ENCODE measurements at places on chromosomes 7 and 10.

- DNase-seq = no peak
These were observed 67.8 kb downstream of the RAMP3 start for GRCh38 chr7:45225311-45225947.

- DNase-seq = no peak
These were observed 478.6 kb downstream of the PLXNA4 start for GRCh38 chr7:132097550-132098134.

DNA sequence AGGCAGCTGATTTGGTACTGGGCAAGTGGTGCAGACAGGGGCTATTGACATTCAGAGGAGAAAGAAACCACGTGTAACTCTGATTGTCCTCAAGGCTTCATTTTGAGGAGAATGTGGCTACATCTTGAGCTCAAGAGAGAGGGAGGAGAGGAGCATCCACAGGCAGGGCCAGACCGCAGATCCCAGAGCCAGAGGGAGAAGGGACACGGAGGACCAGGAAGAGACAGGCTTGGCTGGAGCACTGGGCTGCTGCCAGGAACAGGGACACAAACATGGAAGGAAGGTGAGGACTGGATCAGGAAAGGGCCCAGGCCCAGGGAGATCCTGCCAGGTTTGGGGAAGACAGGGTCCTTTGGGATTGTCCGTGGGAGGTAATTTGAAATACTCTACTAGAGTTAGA lies 158.3 kb downstream of the GPAM start:
- DNase-seq = no peak

- DNase-seq = no peak
These were observed 150.0 kb downstream of the ZMYND11 start for GRCh38 chr10:285216-285615.

DNA sequence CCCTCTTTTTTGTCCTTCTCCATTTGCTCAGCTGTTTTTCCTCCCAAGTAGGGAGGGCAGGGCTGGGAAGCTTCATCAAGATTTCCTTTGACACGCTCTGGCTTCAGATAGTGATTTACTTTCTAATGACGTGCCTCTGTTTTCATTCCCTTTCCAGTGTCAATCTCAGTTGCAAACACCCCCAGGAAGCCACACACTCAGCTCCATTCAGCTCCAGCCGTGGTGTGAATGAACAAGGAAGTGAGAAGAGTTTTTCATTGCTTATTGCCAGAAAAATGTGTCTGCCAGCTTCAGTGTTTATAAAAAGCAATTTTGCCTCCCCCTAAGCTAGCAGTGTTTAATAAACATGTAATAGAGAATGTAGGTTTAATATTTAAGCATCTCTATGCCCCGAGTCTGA lies 108.7 kb upstream of the DPP6 start:
- no peak for DNase-seq

- no peak for DNase-seq
These were observed 8.2 kb downstream of the CNNM1 start for GRCh38 chr10:99337311-99337811.

DNA sequence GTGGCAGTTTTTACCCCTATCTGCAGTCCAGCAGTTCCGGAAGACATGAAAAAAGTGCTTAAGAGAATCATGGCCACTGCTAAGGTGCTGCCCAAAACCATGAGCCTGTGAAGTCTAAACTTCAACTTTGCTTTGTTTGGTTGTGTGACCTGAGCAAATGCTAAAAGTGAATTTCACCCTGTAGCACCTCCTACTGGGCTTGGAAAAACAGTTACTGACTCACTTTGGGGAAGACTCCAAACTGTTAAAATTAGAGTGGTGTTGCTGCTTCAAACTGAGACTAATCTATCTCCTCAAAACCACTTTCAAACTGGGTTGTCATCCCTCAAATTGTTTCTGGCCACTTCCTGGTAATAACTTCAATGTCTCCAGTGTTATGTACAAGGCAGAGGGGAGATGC lies 21.3 kb downstream of the MKX start:
- no peak for DNase-seq

DNA sequence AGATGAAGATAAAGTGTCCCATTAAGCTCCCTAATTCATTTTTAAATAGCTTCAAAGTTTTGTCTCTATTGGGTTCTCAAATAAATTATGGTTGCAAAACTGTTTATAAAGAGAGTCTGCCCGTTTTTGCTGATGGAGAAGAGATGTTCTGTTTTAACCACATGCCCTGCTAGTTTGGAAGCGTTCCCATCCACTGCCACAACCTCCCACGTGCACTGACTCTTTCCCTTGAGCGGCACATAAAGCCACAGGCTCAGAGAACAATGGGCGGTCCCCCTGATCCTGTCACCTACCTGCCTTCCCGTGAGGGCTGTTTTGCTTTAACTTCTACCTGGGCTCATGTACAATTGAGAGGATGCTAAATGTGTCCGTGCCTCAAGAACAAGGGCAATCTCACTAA lies 65.5 kb downstream of the CPVL start:
- no peak for DNase-seq

GRCh38 chr10:94361171-94361794 lies 1.5 kb downstream of the NOC3L start:
- DNase-seq = peak; percentile 31

DNA sequence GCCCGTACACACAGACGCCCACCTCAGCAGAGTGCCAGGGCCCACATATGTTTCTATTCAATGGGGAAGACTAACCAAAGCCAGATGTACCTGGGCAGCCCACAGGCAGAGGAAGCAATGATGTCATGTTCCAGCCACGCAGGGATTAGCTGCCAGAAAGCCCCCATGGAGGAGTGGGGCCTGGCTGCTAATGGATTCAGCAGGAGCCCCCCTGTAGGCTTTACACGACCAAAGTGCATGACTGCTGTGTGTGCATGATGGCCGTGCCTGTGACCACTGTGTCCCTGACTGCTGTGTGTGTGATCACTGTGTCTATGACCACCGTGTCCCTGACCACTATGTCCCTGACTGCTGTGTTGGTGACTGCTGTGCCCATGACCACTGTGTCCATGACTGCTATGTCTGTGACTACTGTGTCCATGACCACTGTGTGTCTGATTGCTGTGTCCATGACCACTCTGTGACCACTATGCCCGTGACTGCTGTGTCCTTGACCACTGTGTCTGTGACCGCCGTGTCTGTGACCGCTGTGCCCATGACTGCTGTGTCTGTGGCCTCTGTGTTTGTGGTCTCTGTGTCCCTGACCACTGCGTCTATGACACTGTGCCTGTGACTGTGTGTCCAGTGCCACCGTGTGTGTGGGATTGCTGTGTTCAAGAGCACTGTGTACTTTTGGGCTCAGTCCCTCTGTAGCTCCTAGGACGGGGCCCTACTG lies 409.3 kb downstream of the RPS24 start:
- DNase-seq = no peak

DNA sequence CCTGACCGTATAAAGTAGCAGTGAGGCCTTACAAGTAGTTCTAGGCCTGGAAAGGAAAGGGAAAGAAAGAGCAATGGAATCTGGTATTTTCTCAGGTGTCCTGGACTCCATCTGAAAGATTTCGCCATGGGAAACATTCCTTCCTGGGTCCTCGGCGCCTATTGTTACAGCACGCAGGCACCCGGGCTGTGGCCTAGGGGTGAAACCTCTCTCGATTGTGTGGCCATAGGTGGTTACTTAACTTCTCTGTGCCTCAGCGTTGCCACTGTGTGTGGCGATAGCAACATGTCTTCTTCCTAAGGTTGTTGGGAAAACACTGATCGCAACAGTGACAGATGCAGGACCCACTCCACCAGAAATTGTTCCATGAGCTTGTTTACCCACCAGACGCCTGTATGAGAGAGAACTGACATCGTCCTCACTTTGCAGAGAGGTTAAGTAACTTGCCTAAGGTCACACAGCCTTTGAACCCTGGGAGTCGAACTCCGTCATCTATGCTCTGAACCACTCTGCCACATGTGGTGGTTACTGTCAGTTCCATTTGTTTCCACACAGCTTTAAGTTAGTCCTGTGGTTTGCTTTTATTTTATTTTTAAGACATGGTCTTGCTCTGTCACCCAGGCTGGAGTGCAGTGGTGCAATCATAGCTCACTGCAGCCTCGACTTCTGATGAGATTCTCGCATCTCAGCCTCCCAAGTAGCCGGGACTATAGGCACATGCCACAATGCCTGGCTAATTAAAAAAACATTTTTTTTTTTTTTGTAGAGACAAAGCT lies 73.4 kb downstream of the LHPP start:
- no peak for DNase-seq

DNA sequence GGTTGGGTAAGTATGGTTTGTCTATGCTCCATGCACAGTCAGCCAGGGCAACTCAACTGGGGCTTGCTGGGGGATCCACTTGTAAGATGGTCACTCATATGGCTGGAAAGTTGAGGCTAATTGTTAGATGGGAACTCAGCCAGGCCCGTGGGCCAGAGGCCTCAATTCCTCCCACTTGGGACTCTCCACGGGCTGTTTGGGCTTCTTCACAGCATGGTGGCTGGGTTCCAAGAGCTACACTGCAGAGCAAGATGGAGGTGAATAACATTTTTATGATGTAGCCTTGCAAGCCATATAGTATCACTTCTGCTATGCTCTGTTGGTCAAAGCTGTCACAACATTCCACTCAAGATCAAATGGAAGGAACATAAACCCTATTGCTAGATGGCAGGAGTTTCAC lies 39.2 kb downstream of the ELMO1 start:
- DNase-seq = peak; percentile 77

- DNase-seq = peak; percentile 30
These were observed 19.3 kb downstream of the MYO1G start for GRCh38 chr7:44959433-44959951.

Measured in inflammatory macrophage treated with lipopolysaccharide for 1 hour (primary cell).